ENCODE measurements at places on chromosomes 1 and 21. TPM values are rescaled to one million over a fixed set of nuclear protein-coding genes. Genes with fewer than 3 reads are reported as not detected.

Gene FMO3
- total RNA-seq: 0.36 TPM

Gene RNU1-4
- total RNA-seq: under 0.01 TPM

Gene PODN
- 13.9 TPM for total RNA-seq

Gene SH2D2A
- not detected for total RNA-seq

Gene CYP4X1
- 8.1 TPM for total RNA-seq

GRCh38 chr1:8797216-8797615, 20.2 kb downstream of the RERE start:
- DNase-seq: no peak

- DNase-seq: no peak
Measured at GRCh38 chr1:61087571-61087970, 5.2 kb downstream of the NFIA start.

GRCh38 chr21:15592271-15592860, 137.4 kb upstream of the USP25 start:
- no peak for DNase-seq

DNA sequence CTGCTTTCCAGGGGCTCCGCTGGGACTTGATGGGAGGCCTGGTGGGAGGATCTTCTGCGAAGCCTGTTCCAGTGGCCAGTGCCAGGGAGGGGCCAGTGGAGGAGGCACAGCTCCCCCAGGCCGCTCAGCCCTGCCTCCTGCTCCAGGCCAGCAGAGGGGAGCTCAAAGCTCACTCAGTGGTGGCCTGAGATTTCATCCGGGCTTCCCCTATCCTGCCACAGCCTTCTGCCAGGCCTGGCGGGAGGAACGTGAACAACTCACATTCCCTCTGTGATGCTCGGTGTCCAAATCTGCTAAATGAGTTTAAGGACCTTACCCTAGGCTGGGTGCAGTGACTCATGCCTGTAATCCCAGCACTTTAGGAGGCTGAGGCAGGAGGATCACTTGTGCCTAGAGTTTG, 3.3 kb downstream of the CLCNKB start:
- no peak for DNase-seq

DNA sequence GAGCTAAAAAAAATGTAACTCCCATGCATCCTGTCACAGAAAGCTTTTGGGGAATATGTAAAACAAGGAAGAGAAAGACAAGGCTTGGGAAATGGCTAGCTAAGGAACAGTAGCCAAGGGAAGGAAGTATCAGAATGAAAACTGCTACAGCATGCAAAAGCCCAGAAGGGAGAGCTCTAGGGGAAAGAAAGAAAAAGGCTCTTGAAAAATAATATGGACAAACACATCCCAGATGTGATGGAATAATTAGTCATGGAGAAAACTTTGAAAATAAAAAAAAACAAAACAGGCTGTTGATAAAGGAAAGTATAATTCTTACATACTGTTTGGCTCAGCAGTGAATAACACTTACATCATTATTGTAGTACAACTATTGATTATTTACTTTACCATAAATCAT, 47.9 kb upstream of the VCAM1 start:
- no peak for DNase-seq

DNA sequence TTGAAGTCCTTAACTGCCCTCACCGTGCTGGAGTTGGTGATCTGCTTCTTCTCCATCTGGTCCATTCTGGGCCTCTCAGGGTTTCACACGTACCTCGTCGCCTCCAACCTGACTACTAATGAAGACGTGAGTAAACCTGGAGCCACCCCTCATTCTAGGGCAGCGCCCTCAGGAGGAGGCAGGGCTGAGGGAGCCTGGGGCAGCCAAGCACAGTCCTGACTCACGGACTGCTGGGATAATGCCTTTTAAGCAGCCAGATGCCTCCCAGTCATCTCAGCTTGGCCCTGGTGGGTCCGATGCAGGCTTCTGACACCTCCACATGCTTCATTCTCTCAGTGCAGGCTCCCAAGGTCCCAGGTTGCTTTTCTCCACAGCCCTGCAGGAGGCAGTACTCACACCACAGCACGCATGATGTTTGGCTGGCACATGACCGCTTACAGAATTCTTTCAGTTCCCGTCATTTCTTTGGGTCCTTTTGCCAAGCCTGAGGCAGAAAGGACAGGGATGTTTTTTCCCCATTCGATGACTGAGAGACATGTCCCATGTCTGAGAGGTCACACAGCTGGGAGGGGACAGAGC, 11.8 kb upstream of the SFN start:
- no peak for DNase-seq

DNA sequence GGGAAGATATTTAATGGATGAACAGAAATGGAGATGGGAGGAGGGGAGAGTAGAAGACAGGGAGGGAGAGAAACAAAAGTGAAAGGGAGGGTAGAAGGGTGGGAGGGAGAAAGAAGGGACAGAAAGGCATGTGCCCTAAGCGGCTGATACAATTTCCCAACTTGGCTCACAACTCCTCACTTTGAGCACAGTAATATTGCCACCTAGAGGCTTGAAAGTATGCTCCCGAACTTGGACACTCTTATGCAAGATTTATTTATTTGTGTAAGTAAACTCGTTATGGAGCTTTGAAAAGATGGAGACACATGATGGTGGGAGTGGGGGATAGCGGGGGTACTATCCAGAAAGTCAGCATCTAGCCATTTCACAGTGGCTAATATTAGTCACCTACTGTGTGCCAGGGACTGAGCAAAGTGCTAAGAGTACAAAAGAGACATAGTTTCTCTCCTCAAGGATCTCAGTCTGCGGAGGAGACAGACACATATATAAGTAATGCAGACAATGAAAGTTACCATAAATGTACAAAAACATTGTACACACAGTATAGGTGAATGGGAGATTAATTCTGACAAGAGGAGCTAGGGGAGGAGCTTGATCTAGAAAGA, 189.7 kb downstream of the SEC16B start:
- DNase-seq: no peak

DNA sequence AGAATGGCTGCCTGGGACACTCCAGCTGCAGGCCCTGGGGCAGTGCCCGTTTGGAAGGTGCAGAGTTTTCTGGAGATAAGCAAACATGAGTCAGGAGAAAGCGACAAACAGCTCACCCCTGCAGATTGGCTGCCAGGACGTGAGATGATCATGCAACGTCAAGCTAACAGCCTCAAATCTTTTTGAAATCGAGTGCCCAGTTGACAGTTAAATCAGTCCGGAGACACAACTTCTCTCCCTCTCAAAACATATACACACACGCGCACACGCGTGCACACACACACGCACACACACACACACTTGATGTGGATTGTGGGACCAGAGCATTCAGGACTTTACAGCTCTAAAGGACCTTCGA, 49.4 kb downstream of the TENT5C start:
- DNase-seq: no peak

GRCh38 chr1:245444945-245445344, 290.2 kb downstream of the KIF26B start:
- DNase-seq: no peak

GRCh38 chr1:9705337-9706093, 54.0 kb downstream of the PIK3CD start:
- no peak for DNase-seq

- no peak for DNase-seq
Measured at GRCh38 chr1:32893198-32894018, 7.1 kb downstream of the HPCA start.

All from suprapubic skin (tissue), 4 donors.